CD4-positive, CD25-positive, alpha-beta regulatory T cell (primary cell): ENCODE measurements at places on chromosomes 5 and 9. TPM values are rescaled to one million over a fixed set of nuclear protein-coding genes. Genes with fewer than 3 reads are reported as not detected.

DIPK1B gene
- polyA plus RNA-seq, result not detected

AHRR gene
- polyA plus RNA-seq, result 0.82 TPM

KIAA0825 gene
- 1.4 TPM for polyA plus RNA-seq

PFN3 gene
- not detected for polyA plus RNA-seq

CATSPER3 gene
- 0.34 TPM for polyA plus RNA-seq

ADGRD2 gene
- not detected for polyA plus RNA-seq

PCDHGA5 gene
- 0.08 TPM for polyA plus RNA-seq

FAM114A2 gene
- polyA plus RNA-seq, result 19.5 TPM

RNF20 gene
- 31.3 TPM for polyA plus RNA-seq
